Right cardiac atrium (tissue), 5 donors: ENCODE measurements at places on chromosomes 4 and X. TPM values are rescaled to one million over a fixed set of nuclear protein-coding genes. Genes with fewer than 3 reads are reported as not detected.

- DNase-seq: no peak
Measured at GRCh38 chr4:139659735-139660424, 5.7 kb upstream of the MGST2 start.

DNA sequence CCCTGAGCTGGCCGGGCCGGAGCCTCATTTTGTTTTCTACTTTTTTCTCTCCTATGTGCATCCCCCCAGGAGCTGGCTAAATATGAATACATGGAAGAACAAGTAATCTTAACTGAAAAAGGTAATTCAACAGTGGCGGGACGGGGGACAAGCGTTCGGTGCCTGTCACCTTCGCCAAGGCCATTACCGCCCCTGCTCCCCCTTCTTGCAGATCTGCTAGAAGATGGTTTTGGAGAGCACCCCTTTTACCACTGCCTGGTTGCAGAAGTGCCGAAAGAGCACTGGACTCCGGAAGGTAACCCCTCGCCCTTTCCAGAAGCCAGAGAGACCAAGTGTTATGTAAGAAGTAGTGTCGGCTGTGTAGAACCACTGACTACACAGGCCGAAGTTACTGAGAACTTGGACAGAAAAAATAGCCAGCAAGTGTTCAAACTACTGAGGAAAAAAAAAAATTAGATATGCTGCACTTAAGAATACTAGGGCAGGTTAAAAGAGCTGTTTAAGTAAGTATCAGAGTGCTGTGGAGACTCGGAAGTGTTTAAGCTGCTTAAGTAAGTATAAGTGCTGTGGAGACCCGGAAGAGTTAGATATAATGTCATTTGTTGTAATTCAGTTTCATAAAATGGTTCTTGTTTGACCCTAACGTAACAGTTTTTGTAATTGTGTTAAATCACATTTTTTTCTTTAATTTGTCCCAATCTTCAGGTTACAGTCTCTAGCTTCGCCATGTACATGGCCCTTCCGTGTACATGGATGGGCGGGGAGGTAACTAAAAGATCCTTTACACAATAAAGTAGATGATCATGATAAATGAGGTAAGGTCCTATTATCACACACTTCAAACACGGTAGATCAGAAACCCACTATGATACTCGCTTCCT, 856 bp downstream of the SAT1 start:
- peak; percentile 55 for DNase-seq

DNA sequence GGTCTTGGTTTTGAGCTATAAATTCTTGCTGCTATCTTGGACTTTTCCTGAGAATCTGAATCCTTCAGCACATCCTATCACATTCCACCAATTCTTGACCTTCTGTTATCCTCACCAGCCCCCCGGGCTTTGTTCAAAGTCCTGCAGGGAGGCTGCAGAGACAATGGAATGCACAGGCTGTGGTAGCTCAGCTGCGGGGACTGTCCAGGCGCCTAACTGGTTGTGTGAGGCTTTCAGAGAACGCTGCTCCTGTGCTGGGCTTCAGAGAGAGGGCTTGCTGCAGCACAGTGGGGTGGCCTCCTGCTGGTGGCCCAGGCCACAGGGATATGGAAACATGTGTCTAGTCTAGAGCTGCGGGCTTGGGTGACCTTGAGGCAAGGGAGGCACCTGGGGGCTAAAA, 196.3 kb upstream of the GATB start:
- no peak for DNase-seq

- DNase-seq: no peak
Measured at GRCh38 chr4:184358521-184359232, 115.7 kb downstream of the IRF2 start.

- DNase-seq: no peak
Measured at GRCh38 chr4:98583265-98583664, 75.1 kb downstream of the TSPAN5 start.

- no peak for DNase-seq
Measured at GRCh38 chrX:130543603-130544325, 142.0 kb downstream of the RBMX2 start.

Gene PAGE2
- not detected for total RNA-seq

Gene CXCL6
- 0.46 TPM for total RNA-seq

Gene SOX3
- total RNA-seq: not detected

Gene VCX3B
- total RNA-seq: not detected

Gene TLR1
- 7.4 TPM for total RNA-seq
